ENCODE measurements at places on chromosomes 4 and X. TPM values are rescaled to one million over a fixed set of nuclear protein-coding genes. Genes with fewer than 3 reads are reported as not detected.
A peak's percentile ranks its signal among the peaks of the same experiment; 100 is the strongest.

DNA sequence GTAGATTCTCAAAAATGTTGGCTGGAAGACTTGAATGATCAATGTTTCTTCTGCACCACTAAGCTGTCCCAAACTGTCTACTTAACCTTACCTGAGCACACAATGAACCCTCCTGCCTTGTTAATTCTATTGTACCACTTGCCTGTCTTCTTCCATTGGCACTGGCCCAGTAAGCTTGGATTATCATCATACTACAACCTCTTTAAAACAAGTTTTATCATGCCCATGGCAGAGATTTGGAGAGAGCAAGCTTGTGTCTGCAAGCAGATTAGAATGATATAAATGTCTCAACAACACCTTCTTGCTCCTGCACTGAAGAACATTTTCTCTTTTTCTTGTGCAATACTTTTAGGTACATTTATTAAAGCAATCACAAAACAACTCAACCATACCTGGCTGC lies 74.0 kb upstream of the VMA21 start:
- no peak overlapping the region for H3K4me3 ChIP-seq
- no peaks in the 10 kb centered on the region for H3K4me1 ChIP-seq
- no peaks in the 10 kb centered on the region for H3K36me3 ChIP-seq
- no peaks in the 10 kb centered on the region for H3K27me3 ChIP-seq

DNA sequence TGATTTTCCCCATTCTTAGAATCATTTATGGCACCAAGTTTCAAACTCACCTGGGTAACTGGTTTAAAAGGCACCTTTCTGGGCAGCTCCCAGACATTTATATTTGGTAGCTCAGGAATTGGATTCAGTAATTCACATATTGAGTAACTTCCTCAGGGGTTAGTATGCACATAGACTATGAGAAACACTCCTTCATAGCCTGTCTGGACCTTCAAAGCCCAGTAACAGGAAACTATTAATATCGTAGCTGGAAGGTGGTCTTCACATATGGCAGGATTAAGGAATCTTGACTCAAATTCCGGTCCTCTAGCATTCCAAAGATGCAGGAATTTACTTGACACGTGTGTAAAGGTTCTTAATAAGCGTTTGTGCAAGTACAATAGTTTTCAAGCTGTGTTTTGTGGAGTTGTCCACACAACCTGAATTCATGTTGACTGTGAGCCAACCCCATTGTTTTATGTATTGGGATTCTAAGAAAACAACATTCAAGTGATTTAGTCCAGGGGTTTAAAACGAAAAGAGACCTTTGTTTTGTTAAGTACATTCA lies 78.4 kb downstream of the PLS3 start:
- H3K36me3 ChIP-seq = no peaks in the 10 kb centered on the region
- no peaks in the 10 kb centered on the region for H3K27me3 ChIP-seq
- no peak overlapping the region for H3K27ac ChIP-seq
- H3K4me3 ChIP-seq = no peak overlapping the region

GRCh38 chr4:8129136-8129535 lies 29.5 kb downstream of the ABLIM2 start:
- H3K36me3 ChIP-seq = no peaks in the 10 kb centered on the region
- no peak overlapping the region for H3K4me3 ChIP-seq
- no peaks in the 10 kb centered on the region for H3K4me1 ChIP-seq
- no peak overlapping the region for H3K27ac ChIP-seq
- DNase-seq = no peak
- no peaks in the 10 kb centered on the region for H3K27me3 ChIP-seq

GRCh38 chr4:150722908-150723362 lies 141.0 kb downstream of the MAB21L2 start:
- DNase-seq = peak; percentile 14
- H3K36me3 ChIP-seq = peaks cover 9% of the 10 kb centered on the region
- no peaks in the 10 kb centered on the region for H3K27me3 ChIP-seq
- H3K4me1 ChIP-seq = no peaks in the 10 kb centered on the region
- H3K4me3 ChIP-seq = no peak overlapping the region

DNA sequence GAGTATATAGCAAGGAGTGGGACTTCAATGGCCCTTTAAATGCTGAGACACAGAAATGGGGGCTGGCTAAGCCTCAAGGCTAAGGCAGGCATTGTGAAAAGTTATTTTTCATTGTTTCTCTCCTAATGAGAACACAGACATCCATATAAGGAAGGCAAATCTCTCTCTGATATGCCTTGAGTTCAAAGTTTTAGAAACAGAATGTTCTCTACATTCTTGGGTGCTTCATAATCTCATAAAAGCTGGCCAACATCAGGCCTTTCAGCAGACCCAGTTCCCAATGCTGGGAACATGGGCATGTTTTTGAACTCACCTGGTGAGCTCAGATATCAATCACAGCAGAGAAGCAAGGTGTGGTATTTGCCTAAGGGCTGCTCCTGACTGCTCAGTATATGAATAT lies 19.4 kb upstream of the RAB40A start:
- H3K27ac ChIP-seq = no peak overlapping the region
- no peaks in the 10 kb centered on the region for H3K4me1 ChIP-seq
- H3K4me3 ChIP-seq = no peak overlapping the region
- peaks cover 6% of the 10 kb centered on the region for H3K27me3 ChIP-seq
- H3K36me3 ChIP-seq = no peaks in the 10 kb centered on the region

GRCh38 chr4:61079427-61079826 lies 120.7 kb upstream of the ADGRL3 start:
- no peaks in the 10 kb centered on the region for H3K4me1 ChIP-seq
- no peak for DNase-seq
- no peak overlapping the region for H3K4me3 ChIP-seq
- no peak overlapping the region for H3K27ac ChIP-seq

GRCh38 chr4:119984996-119985395 lies 81.7 kb downstream of the MAD2L1 start:
- H3K27ac ChIP-seq = no peak overlapping the region
- peaks cover 8% of the 10 kb centered on the region for H3K4me1 ChIP-seq
- no peak for DNase-seq

DNA sequence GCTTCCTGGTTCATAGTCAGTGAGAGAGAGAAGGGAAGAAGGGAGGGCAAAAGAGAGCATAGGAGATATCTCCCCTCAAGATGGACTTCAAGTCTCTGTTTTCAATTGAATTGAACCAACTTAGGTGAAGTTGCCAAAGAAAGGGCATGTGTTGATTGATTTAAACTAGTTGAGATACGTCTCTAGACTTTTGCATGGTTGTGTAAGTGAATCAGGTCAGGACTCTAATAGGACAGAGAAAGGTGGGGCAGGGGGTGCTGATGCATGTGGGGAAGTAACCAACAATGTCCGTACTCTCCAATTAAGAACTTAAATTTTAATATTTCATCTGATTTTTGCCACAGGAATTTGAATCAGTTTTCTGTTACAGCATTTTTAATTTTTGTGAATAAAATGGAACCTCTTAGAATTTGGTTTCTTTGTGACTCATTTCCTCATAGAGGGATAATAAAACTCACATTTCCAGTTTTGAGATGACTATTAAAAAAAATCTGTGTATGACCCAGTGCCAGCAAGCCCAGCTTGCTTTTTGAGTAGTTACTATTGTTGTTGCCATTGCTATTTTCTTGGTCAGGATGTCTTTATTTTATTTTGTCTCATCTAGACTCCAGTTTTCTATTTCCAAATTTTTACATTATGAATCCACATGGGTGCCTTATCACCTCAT lies 37.3 kb downstream of the SLIT2 start:
- H3K36me3 ChIP-seq = no peaks in the 10 kb centered on the region
- H3K27me3 ChIP-seq = no peaks in the 10 kb centered on the region
- no peak for DNase-seq
- no peak overlapping the region for H3K4me3 ChIP-seq

GRCh38 chr4:6196871-6197270 lies 3.5 kb downstream of the JAKMIP1 start:
- no peak overlapping the region for H3K4me3 ChIP-seq
- DNase-seq = no peak
- peaks cover 37% of the 10 kb centered on the region for H3K27me3 ChIP-seq
- no peaks in the 10 kb centered on the region for H3K36me3 ChIP-seq

DNA sequence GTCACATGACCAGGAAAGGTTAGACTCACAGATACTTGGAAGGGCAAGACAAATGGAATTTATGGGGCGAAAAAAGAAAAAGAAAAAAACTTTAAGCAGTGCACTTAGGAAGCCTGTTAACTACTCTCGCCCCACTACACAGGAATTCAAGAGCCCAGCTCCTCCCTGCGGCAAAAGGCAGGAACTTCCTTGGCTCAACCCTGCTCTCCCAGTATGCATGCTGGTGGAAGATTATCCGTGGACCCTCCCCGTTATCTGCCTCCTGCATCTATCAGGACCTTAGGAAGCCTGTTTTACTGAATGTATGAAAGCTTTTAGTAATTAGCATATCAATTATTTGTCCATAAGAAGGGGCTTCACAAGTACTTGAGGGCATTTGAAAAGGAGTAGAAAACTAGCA lies 40.1 kb upstream of the RPA4 start:
- H3K4me1 ChIP-seq = peaks cover 14% of the 10 kb centered on the region
- no peaks in the 10 kb centered on the region for H3K36me3 ChIP-seq
- no peak overlapping the region for H3K4me3 ChIP-seq
- H3K27me3 ChIP-seq = no peaks in the 10 kb centered on the region
- no peak overlapping the region for H3K27ac ChIP-seq

- peak; percentile 52 for DNase-seq
- H3K4me1 ChIP-seq = peaks cover 11% of the 10 kb centered on the region
- no peak overlapping the region for H3K4me3 ChIP-seq
- H3K27me3 ChIP-seq = no peaks in the 10 kb centered on the region
These were observed 2.4 kb upstream of the NBDY start for GRCh38 chrX:56726605-56727004.

- no peaks in the 10 kb centered on the region for H3K27me3 ChIP-seq
- H3K27ac ChIP-seq = peak overlapping the region; percentile 29
- H3K4me3 ChIP-seq = no peak overlapping the region
- peaks cover 3% of the 10 kb centered on the region for H3K4me1 ChIP-seq
- H3K36me3 ChIP-seq = peaks cover 41% of the 10 kb centered on the region
- no peak for DNase-seq
These were observed 9.7 kb downstream of the CBR4 start for GRCh38 chr4:169000315-169000714.

DNA sequence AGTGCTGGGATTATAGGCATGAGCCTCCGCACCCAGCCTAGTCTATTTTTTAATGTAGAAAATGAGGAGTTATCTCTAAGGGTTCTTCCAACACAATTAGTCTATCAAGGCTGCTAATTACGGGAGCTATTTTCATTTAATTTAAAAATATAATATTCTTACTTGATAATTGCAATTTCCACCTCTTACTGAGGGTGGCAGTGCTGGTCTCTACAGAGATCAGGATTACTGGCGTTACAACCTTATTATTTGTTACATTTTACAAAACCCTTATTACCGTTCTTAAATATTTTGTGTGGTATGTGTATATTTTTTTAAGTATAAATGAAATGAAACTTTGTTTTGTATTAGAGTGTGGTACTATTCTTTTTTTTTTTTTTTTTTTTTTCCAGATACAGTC lies 17.6 kb upstream of the GK start:
- H3K4me3 ChIP-seq = no peak overlapping the region
- H3K36me3 ChIP-seq = no peaks in the 10 kb centered on the region
- no peaks in the 10 kb centered on the region for H3K27me3 ChIP-seq

- no peaks in the 10 kb centered on the region for H3K4me1 ChIP-seq
- no peaks in the 10 kb centered on the region for H3K36me3 ChIP-seq
- H3K4me3 ChIP-seq = no peak overlapping the region
- no peak for DNase-seq
- no peaks in the 10 kb centered on the region for H3K27me3 ChIP-seq
These were observed 1.7 kb upstream of the USP27X start for GRCh38 chrX:49877397-49878101.

DNA sequence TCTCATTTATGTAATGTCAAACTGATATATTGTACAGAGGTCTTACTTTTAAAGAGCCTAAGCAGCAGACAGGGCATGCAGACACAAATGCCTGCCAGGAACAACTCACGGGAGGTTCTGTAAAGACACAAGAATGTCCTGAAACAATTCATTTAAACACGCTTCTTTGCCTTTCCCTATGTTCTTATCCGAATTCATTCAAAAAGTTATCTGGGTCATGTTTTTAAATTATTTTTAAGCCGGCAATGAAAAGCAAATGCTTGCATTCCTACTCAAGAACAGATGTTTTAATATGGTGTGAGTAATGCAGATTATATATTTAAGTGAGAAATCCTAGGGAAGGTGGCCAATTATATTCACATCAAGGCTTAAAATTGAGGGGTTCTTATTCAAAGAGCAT lies 192.6 kb downstream of the PDGFC start:
- H3K27ac ChIP-seq = no peak overlapping the region
- H3K27me3 ChIP-seq = no peaks in the 10 kb centered on the region
- no peak for DNase-seq
- no peaks in the 10 kb centered on the region for H3K36me3 ChIP-seq
- H3K4me1 ChIP-seq = no peaks in the 10 kb centered on the region

- H3K36me3 ChIP-seq = no peaks in the 10 kb centered on the region
- H3K4me1 ChIP-seq = no peaks in the 10 kb centered on the region
- H3K27ac ChIP-seq = no peak overlapping the region
- no peak for DNase-seq
- H3K4me3 ChIP-seq = no peak overlapping the region
These were observed 95.4 kb downstream of the NFKB1 start for GRCh38 chr4:102596532-102596931.

DNA sequence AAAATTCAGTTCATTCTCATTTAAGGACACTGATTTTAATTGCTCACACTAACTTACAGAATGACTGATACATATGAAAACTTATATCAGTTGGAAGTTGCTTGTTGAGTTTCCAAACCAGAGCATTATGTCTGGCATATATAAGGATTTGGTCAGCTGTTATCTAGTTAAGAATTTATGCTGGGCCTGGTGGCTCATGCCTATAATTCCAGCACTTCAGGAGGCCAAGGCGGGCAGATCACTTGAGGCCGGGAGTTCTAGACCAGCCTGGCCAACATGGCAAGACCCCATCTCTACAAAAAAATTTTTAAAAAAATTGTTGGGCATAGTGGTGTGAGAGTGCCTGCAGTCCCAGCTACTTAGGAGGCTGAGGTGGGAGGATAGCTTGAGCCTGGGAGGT lies 73.1 kb downstream of the SPRY1 start:
- no peaks in the 10 kb centered on the region for H3K36me3 ChIP-seq
- H3K27me3 ChIP-seq = no peaks in the 10 kb centered on the region
- no peak for DNase-seq
- no peaks in the 10 kb centered on the region for H3K4me1 ChIP-seq
- H3K4me3 ChIP-seq = no peak overlapping the region

Gene SSX2B
- total RNA-seq = not detected

Gene TRIML2
- 0.65 TPM for total RNA-seq

Gene PCDH11X
- 27.1 TPM for total RNA-seq

Gene PRKG2
- total RNA-seq = 2.3 TPM

Gene SRPK3
- total RNA-seq = not detected

Gene TKTL1
- total RNA-seq = not detected

Gene FGFBP2
- 0.15 TPM for total RNA-seq

Gene SLC26A1
- total RNA-seq = not detected

Gene FNIP2
- 10.5 TPM for total RNA-seq

Gene COPS4
- total RNA-seq = 92.4 TPM

Gene HS3ST1
- not detected for total RNA-seq

Gene FAM241A
- 0.03 TPM for total RNA-seq

Gene ODAM
- not detected for total RNA-seq

Gene GLRA3
- total RNA-seq = not detected

Gene CYSLTR1
- total RNA-seq = not detected

Gene VSIG4
- not detected for total RNA-seq

Gene RAB41
- not detected for total RNA-seq

Gene EDNRA
- total RNA-seq = 3.4 TPM

Gene BMPR1B
- total RNA-seq = 1.4 TPM

Gene SYN1
- not detected for total RNA-seq
